ENCODE measurements at places on chromosomes 12 and 14.

GRCh38 chr14:57686304-57686703, 179.6 kb downstream of the SLC35F4 start:
- no peak for DNase-seq

- DNase-seq: no peak
Observed at GRCh38 chr12:106652510-106653015, 69.8 kb downstream of the RFX4 start.

DNA sequence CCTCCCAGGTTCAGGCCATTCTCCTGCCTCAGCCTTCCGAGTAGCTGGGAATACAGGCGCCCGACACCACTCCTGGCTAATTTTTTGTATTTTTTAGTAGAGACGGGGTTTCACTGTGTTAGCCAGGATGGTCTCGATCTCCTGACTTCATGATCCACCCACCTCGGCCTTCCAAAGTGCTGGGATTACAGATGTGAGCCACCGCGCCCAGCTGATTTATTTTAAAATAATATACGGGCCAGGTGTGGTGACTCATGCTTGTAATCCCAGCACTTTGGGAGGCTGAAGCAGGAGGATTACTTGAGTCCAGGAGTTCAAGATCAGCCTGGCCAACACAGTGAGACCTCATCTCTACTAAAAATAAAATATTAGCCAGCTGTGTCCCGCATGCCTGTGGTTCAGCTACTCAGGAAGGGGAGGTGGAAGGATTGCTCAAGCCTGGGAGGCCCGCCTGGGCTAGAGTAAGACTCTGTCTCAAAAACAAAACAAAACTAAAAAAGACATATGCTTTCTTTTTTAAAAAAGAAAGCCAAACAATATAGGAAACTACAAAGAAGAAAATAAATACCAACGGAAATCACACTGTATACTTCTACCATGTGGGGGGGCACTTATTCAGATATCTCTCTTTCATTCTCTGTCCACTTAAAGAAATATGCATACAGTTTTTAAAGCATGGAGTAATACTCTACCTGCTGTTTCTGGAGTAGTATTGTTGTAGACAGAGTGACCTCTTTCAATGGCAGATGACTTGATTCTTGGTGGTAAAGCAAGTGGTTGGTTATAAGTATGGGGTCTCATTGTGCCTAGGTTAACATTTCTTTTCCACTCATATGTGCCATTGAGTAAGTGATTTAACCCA, 930 bp upstream of the MIA2 start:
- DNase-seq: no peak

DNA sequence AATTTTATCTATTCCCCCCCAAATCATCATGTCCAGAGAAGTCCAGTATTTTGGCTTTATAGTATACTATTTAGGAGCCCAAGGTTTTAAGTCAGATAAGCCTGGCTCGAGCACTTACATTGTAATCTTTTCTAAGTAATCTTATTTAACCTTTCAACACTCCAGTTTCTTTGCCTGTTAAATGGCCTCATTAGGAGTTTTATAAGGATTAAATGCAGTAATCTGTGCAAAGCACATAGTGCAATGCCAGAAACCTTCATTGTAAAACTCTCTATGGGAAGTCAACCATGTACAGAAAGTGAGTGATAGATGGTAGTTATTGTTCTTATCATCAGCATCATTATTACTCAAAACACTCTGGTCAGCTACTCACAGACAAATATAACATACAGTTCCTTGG, 1330.4 kb downstream of the SLC16A7 start:
- DNase-seq: no peak

GRCh38 chr12:104743202-104743580, 214.9 kb downstream of the SLC41A2 start:
- DNase-seq: no peak

GRCh38 chr12:99759444-99759843, 111.9 kb downstream of the GARIN6 start:
- DNase-seq: no peak

DNA sequence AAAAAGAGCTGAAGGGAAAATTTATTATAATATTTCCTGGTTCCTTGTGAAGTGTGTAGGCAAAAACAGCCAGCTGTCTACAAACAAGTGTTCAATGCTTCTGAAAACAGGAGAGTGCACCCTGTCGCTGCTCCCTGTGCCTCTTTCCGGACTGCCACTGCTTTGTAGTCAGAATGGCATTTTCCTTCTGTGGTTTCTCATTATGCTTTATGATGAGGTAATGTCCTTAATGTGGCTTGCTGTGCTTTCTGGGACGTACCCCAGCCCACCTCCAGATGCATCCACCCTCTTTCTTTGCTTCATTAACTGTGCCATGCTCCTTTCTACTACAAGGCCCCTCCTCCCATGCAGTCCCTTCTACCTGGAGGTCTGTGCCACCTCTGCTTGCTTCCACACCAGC, 148.1 kb downstream of the SYT1 start:
- DNase-seq: no peak

- DNase-seq: no peak
Observed at GRCh38 chr12:40436564-40436963, 211.8 kb downstream of the LRRK2 start.

- DNase-seq: no peak
Observed at GRCh38 chr14:51304941-51305340, 64.9 kb downstream of the TMX1 start.

- no peak for DNase-seq
Observed at GRCh38 chr14:96762650-96763049, 34.5 kb upstream of the VRK1 start.

DNA sequence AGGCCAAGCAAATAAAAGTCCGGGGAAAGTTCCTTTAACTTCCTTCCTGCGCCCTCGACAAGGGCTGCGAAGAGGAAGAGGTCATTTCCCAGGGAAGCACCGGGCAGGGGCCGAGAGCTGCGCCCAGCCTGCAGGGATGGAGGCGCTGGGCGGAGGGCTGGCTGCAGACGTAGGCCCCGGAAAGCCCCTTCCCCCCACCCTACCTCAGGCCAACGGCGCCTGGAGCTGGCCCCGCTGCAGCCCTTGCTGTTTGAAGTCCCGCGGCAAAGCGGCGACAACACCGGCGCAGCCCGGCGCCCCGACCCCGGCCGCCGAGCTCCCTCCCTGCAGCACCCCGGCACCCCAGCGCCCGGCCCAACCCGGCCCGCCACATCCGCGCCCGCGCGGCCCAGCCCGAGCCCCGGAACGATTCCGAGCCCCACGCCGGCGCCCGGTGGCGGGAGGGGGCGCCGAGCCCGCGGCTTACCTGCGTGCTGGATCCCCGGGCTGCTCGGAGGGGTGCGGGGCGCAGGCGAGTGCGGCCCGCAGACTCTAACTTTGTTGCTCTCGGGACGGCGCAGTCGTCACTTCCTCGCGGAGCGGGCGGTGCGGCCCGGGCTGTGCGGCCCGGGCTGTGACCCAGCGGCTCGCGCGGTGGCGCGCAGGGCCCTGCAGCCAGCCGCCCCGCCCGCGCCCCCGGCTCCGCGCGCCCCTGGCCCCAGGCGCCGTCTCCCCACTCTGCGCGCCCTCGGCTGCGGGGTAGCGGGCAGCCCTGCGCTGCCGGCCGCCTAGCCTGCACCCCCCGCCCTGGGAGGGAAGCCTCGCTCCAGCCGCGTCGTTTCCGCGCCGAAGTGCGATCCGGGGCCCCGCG, 64.8 kb upstream of the PTGR2 start:
- DNase-seq: peak; percentile 48

DNA sequence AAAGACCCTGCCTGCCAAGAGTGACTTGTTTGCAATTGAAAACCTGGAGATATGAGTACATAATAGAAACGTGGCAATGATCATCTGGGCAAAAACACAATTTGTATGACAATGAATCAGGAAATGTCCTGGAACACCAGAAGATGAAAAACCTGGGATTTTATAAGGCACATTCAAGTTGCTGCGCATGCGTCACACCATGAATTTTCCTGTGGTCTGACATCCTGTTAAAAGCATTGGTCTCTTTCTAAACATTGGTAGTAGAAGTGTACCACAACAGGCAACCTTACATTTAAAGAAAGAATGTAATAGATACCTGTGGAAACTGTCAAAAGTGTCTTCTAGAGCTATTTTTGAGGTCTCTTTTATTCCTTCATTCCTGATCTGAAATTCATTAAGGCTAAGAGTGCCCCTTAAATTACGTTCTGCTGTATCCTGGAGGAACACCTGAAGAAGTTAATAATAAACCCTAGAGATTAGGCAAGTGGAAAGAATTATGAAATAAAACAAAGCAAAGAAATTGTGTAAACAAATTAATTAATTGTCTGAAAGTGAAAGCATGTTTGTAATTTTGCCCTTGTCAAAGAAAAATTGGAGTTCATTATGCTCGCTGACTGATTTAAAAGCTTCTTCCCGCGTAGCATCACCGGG, 676.5 kb downstream of the DIO2 start:
- no peak for DNase-seq

- DNase-seq: no peak
Observed at GRCh38 chr12:593396-594270, 69.6 kb downstream of the NINJ2 start.

DNA sequence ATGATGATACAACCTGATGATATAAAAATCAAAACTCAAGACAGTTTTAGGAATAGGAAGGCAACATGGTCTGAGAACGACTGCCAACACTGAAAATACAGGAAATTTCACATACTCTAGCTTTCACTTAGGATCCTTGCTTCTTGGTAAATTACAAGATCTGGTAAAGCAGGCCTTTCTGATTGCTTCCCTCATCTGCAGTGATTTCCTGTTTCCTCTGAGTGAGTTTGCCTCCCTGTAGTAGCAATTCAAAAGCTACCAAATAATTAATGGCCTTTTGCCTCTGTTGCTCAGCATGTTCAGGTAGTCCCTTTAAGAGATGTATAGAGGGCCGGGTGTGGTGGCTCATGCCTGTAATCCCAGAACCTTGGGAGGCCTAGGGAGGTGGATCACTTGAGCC, 2.0 kb upstream of the IRAK3 start:
- no peak for DNase-seq

GRCh38 chr12:2336409-2336829, 283.6 kb downstream of the CACNA1C start:
- DNase-seq: no peak

DNA sequence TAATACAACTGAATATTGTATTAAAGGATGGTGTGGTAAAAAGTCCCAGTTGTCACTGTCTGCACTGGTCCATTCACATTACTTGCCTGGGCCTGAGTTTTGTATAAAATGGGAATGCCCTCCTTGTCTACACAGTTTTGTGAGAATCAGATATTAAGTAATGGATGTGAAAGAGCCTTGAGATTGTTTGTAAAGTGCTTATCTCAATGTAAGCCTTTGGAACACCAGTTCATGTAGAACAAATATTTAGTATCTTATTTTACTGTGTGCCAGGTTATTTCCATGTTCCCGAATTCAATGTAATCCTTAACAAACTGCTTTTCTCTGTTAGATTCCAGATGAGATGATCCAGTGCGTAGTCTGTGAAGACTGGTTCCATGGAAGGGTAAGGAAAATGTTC, 7.5 kb downstream of the UBR7 start:
- no peak for DNase-seq

DNA sequence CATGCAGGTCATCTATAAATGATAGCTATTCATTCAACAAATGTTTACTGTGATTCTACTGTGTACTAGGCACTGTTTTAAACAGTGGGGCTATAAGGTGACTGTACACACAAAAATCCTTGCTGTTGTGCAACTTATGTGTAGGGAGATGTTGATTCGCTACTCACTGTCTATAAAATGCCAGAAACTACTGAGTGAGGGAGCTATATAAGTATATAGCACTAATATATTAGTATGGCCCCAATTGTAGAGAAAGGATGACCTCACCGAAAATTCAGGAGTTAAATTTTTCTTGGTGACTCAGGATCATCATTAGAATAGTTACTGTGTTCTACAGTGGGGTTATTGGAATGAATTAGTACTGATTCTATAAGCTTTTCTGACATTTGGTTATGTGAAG, 117.4 kb downstream of the TGFB3 start:
- DNase-seq: no peak

DNA sequence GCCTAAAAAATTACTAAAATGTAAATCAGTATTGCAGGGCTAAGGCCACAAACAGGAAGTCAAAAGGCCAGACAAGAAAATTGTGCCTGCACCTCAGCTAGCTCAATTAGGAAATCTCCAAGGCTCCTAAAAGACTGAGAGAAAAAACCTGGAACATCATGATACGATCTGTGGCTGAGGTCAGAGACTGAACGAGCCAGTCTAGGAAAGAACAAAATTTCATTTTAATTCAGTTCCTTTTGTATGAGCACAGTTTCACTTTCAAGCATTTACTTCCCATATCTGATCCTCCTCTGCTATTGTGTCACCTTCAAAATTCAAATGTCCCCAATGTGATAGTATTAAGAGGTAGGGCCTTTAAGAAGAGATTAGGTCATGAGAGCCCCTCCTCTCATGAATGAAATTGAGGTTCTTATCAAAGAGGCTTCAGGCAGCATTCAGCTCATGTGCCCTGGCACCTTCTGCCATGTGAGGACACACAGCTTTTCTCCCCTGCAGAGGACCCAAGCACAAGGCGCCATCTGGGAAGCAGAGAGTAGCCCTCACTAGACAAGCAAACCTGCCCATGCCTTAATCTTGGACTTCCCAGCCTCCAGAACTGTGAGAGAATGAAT, 14.8 kb downstream of the PRKAB1 start:
- DNase-seq: no peak

Data from activated T-cell treated with anti-CD3 and anti-CD28 coated beads for 1 hour (primary cell).